ENCODE measurements at places on chromosomes 13 and 19.

DNA sequence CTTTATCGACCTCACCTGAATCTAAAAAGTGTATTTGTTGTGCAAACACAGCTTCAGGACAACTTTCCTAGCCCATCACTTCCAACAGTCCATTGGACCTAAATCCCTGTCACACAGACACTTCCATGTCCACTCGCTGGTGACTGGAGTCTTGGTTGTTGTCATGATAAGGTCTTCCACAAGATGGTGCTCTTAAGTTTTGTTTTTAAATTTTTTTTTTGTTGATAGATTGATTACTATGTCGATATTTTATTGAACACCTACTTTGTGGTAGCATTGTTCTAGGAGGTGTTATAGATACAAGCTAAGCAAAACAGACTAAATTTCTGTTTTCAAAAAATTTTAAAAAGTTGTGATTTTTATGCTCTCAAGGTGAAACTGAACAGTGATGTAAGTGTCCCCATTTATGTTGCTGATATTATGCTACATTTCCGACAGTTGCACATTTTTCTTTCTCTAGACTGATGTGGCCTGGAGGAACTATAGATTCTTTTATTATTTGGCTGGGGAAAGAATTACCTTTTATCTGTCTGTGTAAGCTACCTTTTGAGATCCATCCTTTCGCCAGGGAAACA lies 8.1 kb upstream of the ERICH6B start:
- DNase-seq = no peak

DNA sequence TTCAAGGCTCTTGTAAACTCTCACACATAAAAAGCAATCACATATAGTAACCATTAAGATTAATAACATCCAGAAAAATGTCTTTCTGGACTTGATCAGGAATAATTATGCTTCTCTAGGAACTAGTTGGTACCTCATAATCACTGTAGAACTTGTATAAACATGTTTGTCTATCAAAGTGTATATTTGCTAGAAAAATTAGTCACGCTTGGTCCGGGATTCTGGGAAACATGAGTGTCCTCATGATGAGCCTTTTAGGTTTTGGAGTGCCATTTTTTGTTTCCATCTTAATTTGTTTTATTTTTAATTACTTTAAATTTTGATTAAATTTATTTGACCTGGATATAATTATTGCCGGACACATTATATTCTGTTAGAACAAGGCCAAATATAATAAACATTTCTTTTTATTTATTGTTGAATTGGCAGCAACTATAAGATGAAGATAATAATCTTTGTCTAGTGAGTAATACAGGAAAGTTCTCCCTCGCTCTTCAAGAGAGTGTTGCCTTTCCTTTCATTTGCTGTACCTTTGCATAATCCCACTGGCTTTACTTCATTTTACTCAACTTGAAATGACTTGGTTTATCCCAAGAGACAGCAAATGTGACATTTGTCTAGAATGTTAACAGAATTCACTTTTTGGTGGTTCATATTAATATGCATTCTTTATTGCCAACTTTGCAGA lies 207.0 kb downstream of the NALCN start:
- DNase-seq = no peak

DNA sequence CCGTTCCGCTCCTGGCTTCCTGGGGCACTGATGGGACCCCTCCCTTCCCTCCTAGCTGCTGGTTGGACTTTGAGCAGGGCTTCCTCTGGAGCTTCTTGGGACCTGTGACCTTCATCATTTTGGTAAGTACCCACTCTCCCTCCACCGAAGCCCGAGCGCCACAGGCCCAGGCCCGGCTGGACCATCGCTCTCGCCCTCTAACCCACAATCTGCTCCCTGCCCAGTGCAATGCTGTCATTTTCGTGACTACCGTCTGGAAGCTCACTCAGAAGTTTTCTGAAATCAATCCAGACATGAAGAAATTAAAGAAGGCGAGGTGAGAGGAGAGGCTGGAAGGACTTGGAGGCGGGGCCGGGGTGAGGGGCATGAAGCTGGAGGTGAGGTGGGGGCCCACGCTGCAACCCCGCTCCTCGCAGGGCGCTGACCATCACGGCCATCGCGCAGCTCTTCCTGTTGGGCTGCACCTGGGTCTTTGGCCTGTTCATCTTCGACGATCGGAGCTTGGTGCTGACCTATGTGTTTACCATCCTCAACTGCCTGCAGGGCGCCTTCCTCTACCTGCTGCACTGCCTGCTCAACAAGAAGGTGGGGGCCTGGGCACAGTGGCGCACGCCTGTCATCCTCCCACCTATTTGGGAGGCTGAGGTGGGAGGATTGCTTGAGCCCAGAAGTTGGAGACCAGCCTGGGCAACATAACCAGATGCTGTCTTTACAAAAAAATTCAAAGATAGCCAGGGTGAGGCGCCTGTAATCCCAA lies 12.3 kb downstream of the DDX39A start:
- DNase-seq = no peak

GRCh38 chr19:41904118-41904870 lies 21.3 kb downstream of the ARHGEF1 start:
- no peak for DNase-seq

DNA sequence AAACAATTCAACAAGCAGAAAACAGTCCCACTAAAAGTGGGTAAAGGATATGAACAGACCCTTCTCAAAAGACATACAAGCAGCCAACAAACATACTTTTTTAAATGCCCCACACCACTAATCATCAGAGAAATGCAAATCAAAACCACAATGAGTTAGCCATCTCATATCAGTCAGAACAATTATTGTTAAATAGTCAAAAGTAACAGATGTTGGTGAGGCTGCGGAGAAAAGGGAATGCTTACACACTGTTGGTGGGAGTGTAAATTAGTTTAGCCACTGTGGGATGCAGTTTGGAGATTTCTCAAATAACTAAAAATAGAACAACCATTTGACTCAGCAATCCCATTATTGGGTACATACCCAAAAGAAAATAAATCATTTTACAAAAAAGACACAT lies 8.7 kb downstream of the ZNF529 start:
- DNase-seq = no peak

- no peak for DNase-seq
These were observed 40.5 kb upstream of the EBPL start for GRCh38 chr13:49731766-49732165.

DNA sequence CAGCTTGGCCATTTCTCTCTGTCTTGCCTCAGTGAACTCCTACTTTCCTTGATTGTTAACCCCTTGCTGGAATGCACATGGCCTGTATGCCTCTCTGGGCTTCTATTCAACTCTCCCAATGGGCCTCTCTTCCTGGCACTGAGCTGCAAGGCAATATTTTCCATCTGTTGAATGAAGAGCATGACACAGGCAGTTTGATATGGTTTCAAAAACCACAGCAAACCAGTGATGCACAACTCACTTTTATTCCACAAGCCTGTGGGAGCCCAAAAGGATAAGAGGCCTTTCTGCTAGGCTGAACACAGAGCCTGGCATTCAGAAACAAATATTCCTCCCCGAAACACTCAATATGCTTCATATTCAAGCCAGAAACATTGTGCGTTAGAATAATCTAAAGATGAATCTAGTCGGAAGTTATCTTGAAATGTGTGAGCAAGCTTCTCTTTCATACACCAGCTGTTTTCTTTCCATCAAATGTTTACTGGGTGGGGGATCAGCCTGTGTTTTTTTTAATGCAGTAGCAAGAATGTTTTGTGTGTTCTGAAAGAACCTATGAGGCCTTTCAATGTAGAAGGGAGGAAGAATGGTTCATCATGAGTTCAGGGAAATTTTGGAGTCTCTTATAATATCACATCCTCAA lies 443.1 kb upstream of the SPRY2 start:
- no peak for DNase-seq

GRCh38 chr19:43395561-43395960 lies 19.1 kb upstream of the TEX101 start:
- no peak for DNase-seq

- DNase-seq = no peak
These were observed 61.8 kb upstream of the TEX29 start for GRCh38 chr13:111258637-111259036.

DNA sequence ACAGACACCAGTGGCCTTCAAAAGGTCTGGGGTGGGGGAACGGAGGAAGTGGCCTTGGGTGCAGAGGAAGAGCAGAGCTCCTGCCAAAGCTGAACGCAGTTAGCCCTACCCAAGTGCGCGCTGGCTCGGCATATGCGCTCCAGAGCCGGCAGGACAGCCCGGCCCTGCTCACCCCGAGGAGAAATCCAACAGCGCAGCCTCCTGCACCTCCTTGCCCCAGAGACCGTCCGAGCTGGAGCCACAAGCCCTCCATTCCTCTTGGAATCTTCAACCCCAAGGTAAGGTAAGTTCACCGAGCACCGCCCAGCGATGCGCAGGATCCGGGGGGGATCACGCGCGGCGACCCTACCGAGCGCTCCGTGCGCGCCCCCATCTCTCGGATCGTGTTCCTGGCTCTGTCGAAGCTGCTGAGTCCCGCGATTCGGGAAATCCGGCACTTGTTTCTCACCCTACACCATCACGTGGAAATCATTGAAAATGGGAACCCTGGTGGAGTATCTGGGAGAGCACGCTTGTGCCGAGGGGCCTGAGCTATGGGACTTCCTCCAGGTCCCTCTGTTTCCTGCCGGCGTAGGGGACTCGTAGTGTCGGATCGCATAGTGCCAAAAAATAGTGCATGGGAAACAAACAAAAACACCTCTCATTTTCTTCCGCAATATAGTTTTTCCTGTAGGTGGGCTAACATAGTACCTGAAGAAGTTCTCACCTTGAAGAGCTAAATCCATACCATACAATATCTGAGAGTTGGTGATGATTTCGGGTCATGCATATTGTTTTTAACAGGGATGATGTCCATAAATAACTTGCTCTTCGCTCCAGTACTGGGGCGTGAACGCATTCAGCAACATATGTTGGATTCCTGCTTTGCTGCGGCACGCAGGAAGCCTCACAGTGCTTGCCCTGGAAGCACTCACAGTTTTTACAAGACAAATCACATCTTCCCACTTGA lies 9.3 kb downstream of the PDX1 start:
- DNase-seq = no peak

DNA sequence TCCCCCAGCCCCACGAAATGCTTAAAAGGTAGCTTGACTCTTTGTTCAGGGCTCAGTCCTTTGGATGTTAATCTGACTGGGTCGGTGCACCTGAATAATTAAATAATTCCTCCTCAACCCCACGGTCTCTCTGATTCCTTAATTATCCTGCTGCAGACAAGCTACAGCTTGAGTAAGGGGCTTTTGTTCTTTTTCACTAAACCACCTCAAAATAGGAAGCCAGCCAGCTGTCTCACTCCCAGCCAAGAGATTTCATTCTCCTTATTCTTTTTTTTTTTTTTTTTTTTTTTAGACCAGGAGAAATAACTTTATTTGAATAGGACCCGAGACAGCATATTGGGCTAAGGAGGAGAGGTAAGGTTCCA lies 7.9 kb upstream of the FCGBP start:
- no peak for DNase-seq

- DNase-seq = no peak
These were observed 34.2 kb downstream of the THSD1 start for GRCh38 chr13:52371736-52372247.

DNA sequence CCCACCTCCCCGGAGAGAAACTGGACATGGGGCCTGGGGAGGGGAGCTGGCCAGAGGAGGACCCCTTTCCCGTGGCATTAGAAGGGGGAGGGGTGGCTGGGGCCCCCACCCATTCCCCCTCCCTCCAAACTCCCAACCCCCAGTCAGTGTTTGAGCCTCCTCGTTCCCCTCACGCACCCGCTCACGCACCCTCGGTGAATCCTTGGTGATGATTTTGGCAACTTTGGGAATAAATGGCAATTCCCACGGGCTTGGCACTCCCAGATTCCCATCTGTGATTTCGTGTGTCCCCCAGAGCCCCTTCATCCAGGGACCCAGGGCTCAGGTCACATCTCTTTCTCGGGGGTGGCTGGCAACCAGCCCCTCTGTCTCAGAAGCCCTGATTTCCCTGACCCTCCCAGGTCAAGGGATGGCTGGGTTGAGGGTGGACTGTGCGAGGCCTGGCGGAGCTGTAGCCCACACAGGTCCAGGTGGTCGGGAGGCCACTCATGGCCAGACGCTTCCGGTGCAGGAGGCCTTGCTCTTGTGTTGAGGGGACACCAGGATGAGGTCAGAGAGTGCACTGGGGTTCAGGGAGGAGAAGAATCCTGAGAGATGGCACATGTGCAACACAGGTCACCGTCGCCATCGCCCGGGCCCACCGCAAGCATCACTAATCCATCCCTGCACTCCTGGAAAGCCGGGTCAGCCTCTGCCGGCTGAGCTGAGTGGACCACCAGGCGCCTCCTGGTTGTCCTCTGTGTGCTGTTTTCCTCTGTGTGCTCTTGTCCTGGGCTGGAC lies 20.7 kb downstream of the EPN1 start:
- no peak for DNase-seq

DNA sequence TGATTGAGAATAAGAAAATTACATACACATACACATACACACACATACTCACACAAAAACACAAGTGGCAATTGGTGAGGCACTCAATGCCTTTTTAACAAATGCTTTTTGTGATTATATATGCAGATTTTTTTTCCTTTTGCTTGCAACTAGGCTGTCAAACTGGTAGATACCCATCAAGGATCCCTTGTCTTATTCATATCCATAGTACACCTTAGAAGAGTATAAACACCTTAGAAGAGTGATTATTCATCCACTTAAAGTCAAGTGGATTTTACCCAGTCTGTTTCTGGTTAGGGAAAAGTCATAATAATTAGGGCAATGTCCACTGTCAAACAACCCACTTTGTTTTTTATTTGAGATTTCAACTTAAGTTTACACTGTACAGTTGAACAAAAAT lies 1773.4 kb upstream of the MIR17HG start:
- no peak for DNase-seq

GRCh38 chr13:40316301-40316700 lies 350.1 kb downstream of the FOXO1 start:
- DNase-seq = no peak

DNA sequence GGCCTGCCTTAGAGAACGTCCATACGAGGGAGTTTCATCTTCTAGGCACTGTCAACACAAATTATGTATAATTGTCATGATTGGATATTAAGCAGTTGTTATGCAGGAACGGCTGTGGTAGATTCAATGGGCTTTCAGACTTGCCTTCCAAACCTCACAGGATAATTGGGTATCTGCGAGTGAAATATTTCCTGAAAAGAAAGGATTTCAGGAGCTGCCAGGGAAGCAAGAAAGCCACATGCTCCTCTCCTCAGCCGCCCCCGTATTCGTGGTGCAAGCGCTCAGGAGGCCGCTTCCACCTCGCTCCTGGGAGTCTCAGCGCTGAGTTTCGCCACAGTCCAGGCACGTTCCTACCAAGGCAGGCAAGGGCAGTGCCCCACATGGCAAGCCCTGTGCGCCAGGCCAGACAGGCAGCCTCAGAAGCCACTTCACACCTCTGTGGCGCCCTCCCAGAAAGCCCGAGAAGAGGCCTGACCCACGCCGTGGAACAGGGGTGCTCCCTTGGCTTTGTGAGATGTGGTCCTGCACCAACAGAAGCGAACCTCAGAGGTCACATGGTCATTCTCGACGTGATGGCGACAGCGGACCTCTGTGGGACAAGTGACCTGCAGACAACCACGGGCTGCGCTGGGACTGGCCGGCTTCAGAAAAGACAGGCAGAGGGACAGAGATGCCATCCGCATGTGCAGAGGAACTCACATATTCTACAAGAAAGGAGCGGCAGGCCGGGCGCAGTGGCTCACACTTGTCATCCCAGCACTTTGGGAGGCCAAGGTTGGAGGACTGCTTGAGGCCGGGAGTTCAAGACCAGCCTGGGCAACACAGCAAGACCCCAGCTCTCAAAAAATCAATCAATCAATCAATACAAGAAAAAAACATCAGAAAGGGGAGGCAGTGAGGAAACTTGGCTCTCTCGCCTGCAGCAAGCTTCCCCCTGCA lies 41.4 kb downstream of the CEBPG start:
- no peak for DNase-seq
